NCI-H345 (cell line): ENCODE measurements at places on chromosomes 4 and X.

GRCh38 chr4:13527192-13527980, 16.9 kb downstream of the NKX3-2 start:
- DNase-seq = peak; percentile 8

DNA sequence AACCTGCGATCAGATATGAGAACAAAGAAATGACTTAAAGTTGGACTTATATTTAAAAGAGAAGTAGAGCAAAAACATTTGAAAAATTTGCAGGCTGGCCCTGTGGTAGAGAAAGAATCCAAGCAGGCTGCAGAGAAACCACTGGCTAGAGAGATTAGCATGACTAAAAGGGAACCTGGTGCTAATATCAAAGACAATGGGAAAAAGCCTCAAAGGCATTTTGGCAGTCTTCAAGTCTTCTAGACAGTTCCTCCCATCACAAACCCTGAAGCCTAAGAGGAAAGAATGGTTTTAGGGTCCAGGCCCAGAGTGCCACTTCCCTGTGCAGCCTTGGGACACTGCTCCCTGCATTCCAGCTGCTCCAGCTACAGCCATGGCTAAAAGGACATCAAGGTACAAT, 33.4 kb downstream of the KCTD8 start:
- DNase-seq = no peak

- DNase-seq = no peak
These were observed 12.2 kb downstream of the UCP1 start for GRCh38 chr4:140556372-140557085.

DNA sequence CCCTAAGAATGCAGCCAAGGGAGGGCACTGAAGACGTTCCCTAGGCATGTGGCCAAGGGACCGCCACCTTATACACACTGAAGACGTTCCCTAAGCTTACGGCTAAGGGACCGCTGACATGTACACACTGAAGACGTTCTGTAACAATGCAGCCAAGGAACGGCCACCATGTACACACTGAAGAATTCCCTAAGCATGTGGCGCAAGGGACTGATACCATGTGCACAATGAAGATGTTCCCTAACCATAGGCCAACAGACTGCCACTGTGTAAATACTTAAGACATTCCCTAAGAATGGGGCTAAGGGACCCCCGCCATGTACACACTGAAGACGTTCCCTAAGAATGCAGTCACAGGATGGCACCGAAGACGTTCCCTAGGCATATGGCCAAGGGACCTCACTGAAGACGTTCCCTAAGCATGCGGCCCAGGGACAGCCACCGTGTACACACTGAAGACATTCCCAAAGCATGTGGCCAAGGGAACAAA, 36.1 kb downstream of the DHRSX start:
- no peak for DNase-seq

- DNase-seq = no peak
These were observed 12.4 kb upstream of the TRIM2 start for GRCh38 chr4:153191795-153192363.
